ENCODE measurements at places on chromosomes 4 and X.

GRCh38 chr4:15232366-15233263 lies 195.2 kb upstream of the C1QTNF7 start:
- DNase-seq, result no peak

DNA sequence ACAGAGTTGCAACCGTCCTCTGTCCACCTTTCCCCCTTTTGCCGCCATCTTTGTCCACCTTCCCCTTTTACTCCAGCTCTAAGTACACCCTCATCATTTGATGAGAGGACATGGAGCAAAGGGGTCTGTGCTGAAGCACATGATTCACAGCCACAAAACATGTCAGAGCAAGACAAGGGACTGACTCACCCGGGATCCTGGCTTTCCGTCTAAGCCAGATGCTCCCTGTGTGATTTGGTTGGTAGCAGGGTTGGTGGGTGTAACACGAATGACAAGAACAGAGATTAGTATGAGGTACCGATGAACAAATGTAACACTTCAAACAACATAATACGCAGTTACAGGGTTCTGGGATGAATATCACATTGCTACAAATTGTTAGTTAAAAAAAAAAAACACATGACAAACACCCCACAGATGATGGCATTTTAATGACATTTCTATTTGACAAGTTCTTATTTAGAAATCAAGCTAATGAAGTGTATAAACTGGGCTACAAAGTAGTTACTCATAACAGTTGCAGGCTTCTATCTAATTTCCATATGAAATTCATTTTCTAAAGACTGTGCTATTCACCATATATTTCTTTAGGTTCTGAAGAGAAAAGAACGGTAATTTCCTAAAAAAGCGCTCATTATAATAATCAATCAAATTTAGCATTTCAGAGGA lies 71.4 kb upstream of the ETNPPL start:
- DNase-seq, result no peak

- DNase-seq, result no peak
Measured at GRCh38 chr4:67048530-67048929, 496.8 kb downstream of the CENPC start.

DNA sequence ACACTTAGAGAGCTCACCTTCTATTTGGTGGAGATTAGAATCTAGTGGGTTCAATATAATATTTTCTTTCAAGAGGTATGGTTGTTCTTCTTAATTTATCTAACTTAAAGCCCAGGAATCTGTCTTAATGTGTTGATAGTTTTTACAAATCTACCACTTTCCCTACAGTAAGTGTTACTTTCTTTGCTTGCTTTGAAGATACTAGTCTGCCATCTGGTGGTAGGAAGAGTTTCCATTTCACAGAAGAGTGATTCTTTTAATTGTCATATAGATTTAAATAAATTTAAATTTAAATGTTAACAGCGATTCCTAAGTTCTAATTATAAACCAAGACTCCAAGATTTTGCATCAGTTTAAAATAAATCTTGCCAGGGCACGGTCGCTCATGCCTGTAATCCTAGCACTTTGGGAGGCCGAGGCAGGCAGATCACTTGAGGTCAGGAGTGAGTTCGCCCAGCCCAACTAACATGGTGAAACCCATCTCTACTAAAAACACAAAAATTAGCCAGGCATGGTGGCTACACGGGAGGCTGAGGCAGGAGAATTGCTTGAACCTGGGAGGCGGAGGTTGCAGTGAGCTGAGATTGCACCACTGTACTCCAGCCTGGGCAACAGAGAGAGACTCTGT lies 43.5 kb downstream of the NUDT9 start:
- peak; percentile 59 for DNase-seq

DNA sequence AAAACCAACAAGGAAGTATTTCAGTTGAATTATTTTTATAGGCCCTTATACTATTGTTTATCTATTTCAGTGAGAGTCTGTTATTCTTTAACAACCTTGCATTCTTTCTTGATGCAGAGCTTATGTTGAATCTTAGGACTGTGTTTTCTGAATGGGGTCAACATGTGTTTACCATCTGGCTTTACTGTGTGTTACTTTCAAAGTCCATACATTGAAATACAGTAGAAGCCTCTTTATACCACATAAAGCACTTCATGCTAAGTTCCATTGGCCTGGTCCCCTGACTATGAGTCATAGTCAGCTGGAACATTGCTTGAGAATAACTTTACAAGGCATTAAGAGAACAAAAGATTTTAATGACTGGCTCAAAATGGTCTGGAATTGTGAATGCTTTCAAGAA lies 152.6 kb downstream of the GASK1B start:
- no peak for DNase-seq

GRCh38 chrX:47231167-47231566 lies 1.6 kb upstream of the USP11 start:
- no peak for DNase-seq

DNA sequence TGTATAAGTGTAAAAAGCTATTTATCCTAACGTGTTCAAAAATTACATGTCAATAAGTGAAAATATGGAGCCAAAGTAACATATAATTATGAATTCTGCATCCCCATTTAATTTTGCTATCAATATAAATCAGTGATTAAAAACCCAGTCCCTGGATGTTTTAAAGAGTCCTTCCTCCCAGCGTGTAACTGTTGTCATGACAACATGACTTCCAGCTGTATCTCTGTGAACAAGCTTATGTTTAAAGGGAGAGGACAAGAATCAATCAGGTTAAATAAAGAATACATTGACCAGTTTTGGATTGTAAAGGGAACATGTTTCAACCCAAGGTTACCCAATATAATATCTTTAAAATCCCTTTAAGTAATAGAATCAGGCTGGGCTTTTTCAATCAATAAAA lies 219.7 kb downstream of the NSUN7 start:
- DNase-seq, result no peak

DNA sequence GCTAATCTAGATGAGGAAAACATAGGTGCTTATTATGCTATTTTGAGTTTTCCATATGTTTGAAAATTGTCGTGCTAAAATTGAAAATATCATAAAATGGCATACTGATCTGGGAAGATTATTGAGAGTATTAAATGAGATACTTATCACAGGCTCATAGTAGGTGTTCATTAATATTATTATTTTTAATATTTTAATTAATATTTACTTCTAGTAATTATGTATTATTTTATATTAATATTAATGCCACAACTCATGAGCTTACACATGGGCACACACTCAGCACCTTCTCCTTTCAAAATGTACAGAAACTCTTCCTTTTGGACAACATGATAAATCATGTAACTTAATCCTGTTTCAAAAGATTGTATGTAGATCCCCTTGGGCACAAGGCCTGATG lies 223.6 kb downstream of the RAB28 start:
- DNase-seq, result no peak

- no peak for DNase-seq
Measured at GRCh38 chrX:146451136-146451535, 358.4 kb upstream of the CXorf51B start.

GRCh38 chrX:120281761-120282160 lies 29.5 kb downstream of the TMEM255A start:
- no peak for DNase-seq

- no peak for DNase-seq
Measured at GRCh38 chr4:124321364-124321763, 391.2 kb downstream of the ANKRD50 start.

GRCh38 chrX:14051416-14051815 lies 21.7 kb upstream of the GEMIN8 start:
- DNase-seq, result no peak

- DNase-seq, result no peak
Measured at GRCh38 chr4:105657117-105657765, 51.2 kb downstream of the INTS12 start.

- no peak for DNase-seq
Measured at GRCh38 chr4:38831653-38832052, 25.0 kb downstream of the TLR6 start.

DNA sequence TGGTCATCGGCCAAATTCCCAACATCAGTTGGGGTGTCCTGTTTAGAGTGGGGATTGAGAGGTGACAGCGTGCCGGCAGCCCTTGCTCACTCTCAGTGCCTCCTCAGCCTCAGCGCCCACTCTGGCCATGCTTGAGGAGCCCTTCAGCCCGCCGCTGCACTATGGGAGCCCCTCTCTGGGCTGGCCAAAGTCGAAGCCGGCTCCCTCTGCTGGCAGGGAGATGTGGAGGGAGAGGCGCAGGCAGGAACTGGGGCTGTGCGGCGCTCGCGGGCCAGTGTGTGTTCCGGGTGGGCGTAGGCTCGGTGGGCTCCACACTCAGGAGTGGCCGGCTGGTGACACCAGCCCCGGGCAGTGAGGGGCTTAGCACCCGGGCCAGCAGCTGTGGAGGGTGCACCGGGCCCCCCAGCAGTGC lies 7.1 kb upstream of the CENPU start:
- DNase-seq, result no peak

- DNase-seq, result no peak
Measured at GRCh38 chrX:112011376-112011775, 71.2 kb downstream of the TRPC5 start.

- no peak for DNase-seq
Measured at GRCh38 chr4:121093261-121093660, 20.9 kb upstream of the NDNF start.

GRCh38 chr4:13615161-13615560 lies 12.4 kb downstream of the BOD1L1 start:
- no peak for DNase-seq

- DNase-seq, result no peak
Measured at GRCh38 chr4:78558410-78558809, 6.8 kb downstream of the ANXA3 start.

DNA sequence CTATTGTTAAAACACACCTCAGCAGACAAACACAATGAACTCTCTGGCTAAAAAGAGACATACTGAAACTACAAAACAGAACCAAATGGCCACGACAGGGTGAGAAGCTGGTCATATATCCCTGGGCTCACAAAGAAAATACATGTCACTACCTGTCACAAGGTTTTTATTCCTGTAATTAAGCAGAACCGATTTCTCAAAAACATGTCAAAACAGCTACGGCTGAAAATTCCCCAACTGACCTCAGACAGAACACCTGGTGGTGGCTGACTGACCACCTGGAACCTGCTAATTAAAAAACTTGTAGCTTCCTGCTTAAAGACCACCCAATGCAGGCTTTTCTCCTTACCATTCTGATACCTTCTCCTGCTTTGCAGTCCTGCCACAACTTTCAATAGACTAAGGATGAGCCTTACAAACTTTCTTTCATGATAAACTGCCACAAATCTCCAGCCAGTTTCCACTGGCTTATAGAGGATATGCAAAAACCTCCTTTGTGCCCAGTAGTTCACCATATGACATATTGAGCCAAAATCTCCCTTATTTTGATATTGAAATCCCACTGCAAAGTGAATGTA lies 571.9 kb downstream of the SPOCK3 start:
- DNase-seq, result no peak

- DNase-seq, result peak; percentile 27
Measured at GRCh38 chrX:19883878-19884277, 3.5 kb downstream of the SH3KBP1 start.

DNA sequence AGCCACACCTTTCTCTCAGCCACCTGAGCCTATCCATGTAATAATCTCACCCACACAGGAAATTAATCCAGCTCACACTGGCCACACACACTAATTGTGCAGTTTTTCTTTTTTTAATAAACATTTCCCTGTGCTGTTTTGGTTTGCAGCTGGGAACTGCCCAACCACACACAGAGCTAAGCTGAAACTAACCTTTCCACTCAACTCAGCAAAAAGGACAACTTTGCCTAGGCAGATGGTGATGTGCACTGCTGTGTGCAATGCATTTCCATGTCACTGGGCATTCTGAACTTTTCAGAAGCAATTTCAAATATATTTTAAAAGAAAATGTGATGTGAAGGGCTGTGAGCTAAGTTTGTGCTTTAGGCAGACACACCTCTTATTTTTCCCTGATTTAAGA lies 70.0 kb upstream of the TLL1 start:
- no peak for DNase-seq

GRCh38 chr4:40621592-40622512 lies 7.8 kb downstream of the RBM47 start:
- peak; percentile 45 for DNase-seq

GRCh38 chr4:129037093-129037492 lies 56.2 kb downstream of the SCLT1 start:
- DNase-seq, result no peak

DNA sequence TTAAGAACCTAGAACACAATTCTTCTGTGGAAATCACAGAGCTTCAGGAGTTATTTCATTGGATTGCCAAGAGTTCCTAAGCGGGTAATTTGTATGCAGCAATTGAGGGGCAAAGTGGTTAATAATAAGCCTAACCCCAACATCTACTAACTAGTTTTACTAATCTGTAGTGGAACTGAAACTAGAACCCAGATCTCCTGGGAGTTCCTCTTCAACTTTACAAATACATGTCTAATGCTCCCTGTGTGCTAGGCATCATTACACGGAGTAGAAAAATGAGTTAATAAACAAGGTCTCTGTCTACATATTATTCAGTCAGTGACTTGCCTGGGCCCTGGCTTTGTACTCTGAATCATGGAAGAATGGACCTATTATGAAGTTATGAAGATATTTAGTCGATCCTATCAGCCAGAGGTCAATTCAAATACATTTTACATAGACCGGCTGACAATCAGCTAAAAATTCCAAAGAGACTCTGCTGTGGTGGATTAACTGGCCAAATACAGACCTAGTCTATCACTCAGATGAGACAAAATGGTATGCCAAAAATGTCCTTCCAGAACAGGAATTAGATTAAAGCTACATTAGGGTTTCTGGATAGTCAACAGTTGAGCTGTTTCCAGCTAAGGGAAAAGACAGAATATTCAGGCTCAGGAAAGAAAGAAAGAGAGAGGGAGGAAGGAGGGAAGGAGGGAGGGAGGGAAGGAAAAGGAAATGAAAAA lies 326.0 kb downstream of the FBXW7 start:
- no peak for DNase-seq

GRCh38 chr4:101527188-101527587 lies 179.9 kb upstream of the PPP3CA start:
- peak; percentile 77 for DNase-seq

DNA sequence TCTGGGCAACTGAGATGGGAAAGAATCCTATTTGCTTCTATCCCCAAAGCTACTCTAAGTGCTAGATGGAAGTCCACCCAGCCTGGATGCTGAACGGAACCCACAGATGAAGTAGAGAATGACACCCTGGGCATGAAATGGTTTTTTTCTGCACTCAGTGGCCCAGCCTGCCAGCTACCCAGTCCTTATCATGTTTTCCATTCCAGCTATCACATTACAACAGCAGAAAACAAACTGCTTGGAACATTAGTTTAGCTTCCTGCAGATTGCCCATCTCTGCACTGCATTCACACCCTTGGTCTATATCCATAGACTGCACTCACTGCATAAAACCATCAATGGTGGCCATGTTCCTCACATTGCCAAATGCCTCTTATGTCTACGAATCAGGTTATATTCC lies 79.1 kb downstream of the NYX start:
- DNase-seq, result no peak

GRCh38 chr4:167210166-167210565 lies 24.1 kb downstream of the SPOCK3 start:
- no peak for DNase-seq

- no peak for DNase-seq
Measured at GRCh38 chr4:38377195-38377594, 286.8 kb upstream of the KLF3 start.

- DNase-seq, result no peak
Measured at GRCh38 chrX:147180886-147181285, 366.3 kb upstream of the CXorf51A start.

GRCh38 chr4:151021637-151022334 lies 6.7 kb upstream of the LRBA start:
- DNase-seq, result no peak

GRCh38 chr4:151727365-151727764 lies 33.4 kb downstream of the GATB start:
- DNase-seq, result no peak

GRCh38 chrX:138692591-138692990 lies 18.9 kb downstream of the FGF13 start:
- DNase-seq, result no peak

Measured in CD4-positive, alpha-beta T cell treated with Interleukin-21 for 1 hour (primary cell).